Neural crest cell (in vitro differentiated cells): ENCODE measurements at places on chromosomes 13 and 19. TPM values are rescaled to one million over a fixed set of nuclear protein-coding genes. Genes with fewer than 3 reads are reported as not detected.
A peak's percentile ranks its signal among the peaks of the same experiment; 100 is the strongest.

GRCh38 chr13:19266979-19267378, 85.4 kb upstream of the TUBA3C start:
- DNase-seq: no peak

DNA sequence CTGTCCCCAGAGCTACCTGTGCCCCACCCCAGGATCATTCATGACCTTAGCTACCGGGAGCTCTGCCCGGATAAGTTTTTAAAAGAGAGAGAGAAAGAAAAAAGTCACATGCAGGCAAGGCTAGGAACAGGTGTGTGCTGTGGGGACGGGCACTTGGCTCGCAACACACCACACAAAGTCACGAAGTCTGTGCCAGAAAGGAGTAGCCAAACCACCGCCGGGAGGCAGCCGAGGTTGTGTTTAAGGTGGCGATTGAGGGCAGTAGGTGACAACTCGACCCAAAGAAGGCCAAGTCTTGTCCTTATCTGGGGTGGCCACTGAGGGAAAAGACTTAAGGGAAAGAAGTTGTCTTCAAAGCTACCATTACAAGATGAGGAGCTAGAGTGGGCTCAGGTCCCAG, 4.6 kb upstream of the TSHZ3 start:
- DNase-seq: no peak

GRCh38 chr13:43100667-43101066, 77.3 kb downstream of the DNAJC15 start:
- no peak for DNase-seq

DNA sequence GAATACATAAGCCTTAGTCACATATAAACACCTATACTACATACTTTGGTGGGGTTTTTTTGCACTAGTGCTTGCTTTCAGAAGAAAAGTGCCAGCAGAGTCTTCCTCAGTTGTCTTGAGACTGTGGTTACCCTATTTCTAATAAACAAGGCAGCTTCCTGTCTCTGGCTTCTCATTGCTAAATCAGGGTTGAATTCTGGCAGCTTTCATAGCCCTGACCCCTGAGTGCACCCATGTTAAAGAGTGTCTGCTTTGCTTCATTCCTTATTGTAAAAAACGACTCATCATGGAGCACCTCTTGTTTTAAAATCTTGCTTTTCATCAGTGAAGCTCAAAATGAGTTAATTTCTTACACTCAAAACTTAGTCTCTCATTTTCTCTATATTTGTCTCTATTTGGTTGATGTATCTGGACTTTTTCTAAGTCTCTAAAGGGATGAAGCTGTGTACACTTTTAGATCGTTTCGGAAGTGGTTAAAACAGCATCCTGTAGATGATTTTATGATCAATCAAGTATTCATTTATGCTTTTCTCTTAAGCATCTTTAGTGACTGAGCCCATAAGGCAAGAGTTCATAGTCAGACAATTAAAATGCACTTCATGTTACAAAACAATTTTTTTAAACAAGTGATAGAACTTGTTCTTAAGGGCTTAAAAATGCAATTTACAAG, 72.1 kb downstream of the KLF12 start:
- no peak for DNase-seq

- DNase-seq: no peak
Measured at GRCh38 chr13:65932587-65933239, 1297.4 kb downstream of the PCDH9 start.

- DNase-seq: no peak
Measured at GRCh38 chr13:33227927-33228647, 57.5 kb downstream of the STARD13 start.

GRCh38 chr13:93270769-93271742, 44.4 kb downstream of the GPC6 start:
- DNase-seq: no peak

DNA sequence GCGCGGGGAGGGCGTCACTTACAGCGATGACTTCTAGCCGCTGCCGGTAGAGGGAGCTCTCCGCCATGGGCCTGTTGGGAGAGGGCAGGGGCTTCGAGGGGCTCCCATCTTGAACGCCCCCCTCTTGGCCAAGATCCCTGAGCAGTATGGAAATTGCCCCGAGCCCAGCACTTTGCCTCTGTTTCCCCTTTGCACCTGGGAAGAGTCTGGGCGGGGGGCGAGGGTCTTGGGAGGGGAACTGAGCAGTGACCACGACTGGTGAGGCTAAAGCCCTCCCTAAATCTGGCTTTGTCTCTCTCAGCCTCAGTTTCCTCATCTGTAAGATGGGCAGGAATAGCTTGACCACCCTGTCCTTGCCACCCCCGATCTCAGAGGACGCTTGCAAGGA, 2.8 kb downstream of the PALM3 start:
- DNase-seq: peak; percentile 36

- DNase-seq: no peak
Measured at GRCh38 chr13:113499936-113500335, 9.4 kb upstream of the DCUN1D2 start.

Gene GPALPP1
- 32.9 and 37.2 TPM in 2 replicates for total RNA-seq

Gene INSL3
- not detected in 2 replicates for total RNA-seq

Gene FGF21
- not detected in 2 replicates for total RNA-seq

Gene KCNN4
- 2.2 and 2.8 TPM in 2 replicates for total RNA-seq

Gene CAPN12
- total RNA-seq: not detected in 2 replicates
